Activated effector memory CD4-positive, alpha-beta T cell treated with Interleukin-2 at 50 U/mL for 16 hours (primary cell): ENCODE measurements at places on chromosomes 11 and 22.

DNA sequence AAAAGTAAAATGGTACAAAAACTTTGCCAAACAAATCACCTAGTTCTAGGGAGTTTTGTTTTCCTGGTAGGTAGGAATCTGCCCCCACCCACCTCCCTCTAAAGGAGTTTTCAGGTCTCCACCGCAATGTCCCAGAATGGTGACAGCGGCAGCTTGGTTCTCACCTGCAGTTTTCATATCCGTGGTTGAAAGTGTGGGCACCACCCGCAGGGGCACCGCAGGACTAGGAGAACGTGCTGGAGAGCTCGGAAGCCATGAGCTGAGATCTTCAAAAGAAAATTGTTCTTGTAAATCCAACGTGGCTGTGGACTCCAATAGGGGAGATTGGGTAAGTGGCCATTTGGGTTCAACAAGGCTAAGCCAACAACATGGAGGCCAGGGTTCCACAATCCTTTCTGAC is 10.8 kb downstream of the NFRKB start:
- DNase-seq = no peak

DNA sequence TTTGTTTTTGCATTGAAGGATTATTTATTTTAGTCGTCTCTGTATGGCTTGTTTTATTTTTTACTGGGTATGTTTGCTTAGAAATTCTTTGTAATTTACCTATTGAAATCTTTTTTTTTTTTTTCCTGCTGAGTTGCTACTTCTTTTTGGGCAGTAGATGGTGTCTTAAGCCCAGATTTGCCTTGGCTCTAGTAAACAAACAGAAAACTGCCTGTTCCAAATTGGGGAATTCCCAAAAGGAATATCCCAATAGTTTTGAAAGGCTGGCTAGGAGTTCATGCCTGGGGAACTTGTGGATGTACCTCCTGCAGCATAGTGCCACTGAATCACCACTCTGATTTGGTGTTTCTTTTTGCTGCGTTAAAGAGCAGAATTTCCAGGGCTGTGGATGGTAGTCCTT is 17.7 kb downstream of the PAMR1 start:
- no peak for DNase-seq

DNA sequence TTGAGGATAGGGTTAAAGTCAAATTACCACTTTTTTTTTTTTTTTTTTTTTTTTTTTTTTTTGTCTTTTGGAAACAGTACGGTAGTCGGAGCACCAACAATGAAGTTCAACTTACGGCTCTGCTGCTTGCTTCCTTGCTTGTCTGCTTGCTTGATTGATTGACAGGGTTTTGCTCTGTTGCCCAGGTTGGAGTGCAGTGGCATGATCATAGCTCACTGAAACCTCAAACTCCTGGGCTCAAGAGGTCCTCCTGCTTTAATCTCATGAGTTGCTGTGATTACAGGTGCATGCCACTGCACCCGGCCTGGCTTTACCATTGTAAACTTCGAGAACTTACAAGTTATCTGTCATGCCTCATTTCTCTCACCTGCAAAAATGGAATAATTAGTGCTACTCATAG is 5.8 kb downstream of the SGSM3 start:
- no peak for DNase-seq

DNA sequence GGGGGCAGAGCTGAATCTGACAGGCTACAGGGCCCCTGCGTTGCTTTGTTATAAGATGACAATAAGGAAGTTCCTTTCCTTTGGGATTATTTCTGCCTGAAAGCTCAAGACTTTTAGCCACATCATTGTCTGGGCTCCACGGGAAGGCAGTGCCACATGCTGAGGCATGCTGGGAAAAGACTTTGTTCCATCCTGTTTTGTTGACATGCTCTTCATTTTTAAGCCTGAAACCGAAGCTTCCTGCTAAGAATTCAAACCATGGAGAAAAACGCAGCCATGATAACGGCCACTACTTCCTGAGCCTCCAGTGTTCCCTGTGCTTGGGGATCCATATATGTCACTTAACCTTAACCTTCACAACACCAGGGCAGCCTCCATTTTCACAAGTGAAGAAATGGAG is 5.5 kb upstream of the TCF20 start:
- no peak for DNase-seq

DNA sequence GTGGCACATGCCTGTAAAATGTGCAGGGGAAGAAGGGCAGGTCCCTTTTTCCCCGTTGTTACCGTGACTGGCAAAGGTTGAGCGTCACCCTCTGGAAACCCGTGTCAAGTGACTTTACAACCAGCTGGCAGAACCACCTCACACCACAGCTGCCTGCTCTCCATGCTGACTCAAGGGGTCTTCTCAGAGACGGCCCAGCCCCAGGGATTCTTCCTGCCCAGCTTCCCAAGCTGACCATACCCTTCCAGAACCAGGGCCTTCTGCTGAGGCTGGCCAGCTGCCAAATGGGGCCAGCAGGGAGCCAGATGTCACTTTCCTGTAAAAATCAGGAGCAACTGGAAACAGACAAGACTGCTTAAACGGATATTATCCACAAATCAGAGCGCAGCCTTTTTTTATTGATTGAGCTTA is 6.3 kb downstream of the PC start:
- DNase-seq = no peak

DNA sequence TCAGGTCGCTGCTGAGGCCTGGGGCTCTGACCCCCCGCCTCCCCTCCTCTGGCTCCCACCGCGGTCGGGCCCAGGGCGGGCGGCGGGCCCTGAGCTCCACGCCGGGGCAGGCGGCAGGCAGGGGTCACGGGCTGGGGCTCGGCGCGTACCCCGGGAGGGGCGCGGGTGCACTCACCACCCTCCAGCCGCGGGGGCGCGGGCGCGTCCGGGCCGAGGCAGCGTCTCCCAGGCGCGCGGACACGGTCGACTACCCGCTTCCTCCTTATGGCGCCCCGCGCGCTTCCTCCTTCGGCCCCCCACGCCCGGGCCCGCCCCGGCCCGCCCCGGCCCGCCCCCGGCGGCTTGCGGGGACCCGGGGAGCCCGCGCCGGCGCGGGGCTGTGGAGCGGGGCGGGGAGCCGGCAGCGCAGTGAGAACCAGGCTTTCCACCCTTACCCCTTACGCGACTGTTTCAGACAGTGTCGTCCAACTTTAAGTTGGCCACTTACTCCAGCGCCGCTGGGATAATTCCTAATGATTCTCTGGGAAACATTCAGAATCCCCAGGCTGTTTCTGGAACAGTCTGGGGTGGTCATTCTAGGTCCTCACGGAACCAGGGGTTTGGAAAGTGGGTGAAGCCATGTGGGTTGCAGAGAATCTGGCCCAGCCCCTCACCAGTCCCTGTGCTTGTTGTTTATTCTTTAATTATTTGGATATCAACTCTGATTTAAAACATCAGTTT is at the start of gene BID:
Gene BID, minus strand, starts transcription at position 264 of the 720 bp plus-strand sequence. CDS start 24,353 bp downstream, outside the sequence.
- peak; percentile 36 for DNase-seq

DNA sequence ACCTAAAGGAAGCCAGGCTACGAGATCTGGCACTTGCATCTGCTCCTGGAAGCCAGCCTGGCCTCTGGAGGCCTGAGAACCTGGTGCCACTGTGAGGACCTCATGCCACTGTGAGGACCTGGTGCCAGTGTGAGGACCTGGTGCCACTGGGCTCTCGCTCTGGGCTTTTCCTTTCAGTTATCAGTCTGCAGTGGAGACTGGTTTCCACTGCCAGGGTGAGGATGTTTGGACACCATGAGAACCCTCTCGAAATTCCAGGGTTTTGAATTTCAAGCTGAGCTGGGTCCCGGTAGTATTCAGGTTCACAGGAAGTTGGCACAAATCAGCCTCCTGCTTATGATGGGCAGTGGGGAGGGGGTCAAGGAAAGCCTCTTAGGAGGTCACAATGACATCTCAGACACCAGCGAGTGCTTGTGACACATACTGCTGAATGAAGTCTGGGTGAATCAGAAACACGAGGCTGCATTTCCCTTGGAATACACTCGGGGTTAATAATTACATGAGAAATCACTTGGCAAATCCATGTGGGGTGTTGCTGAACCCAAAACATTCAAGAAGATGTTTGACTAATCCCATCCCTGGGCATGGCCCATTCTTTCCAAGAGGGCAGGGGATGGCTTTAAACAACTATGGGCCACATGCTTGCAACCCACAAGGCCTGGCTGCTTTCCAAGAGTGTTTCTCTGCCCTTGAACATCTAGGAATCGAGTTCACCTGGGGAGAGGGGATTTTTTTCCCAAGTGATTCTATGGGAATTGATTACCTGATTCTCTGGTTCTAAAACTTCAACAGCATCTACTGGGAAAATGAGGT is 60.2 kb downstream of the LINC01488 start:
- no peak for DNase-seq

DNA sequence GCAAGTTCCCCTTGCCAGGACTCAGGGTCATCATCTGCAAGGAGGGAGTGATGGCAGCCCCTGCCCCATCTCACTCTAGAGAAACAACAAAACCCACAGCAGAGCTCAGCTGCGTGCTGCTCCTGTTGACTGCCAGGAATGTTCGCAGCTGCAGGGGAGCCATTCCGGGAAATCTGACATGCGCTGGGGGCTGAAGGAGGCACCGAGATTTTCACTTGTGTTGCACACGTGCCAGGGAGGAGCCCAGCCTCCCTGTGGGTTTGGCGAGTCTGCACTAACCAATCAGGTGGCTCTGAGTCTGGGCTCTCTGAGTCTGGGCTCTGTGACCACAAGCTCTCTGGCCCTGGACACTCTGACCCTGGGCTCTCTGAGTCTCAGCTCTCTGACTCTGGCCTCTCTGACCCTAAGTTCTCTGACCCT is 10.5 kb downstream of the FGF3 start:
- DNase-seq = no peak

DNA sequence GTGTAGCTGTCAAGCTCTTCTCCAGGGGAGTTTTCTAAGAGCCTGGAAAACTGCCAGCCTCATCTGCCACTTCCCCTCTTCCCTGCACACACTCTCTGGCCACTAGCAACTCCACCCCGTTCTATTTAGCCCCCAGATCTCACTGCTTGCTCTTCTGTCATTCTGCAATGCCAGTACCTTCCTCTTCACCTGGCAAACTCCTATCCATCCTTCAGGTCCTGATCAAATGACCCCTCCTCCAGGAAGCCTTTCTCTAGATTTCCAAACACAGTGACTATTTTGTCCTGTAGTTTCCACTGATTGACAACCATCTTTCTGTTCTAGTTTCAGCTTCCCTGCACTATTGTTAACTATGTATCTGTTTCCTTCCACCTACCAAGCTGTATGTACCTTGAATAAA is 437.7 kb downstream of the SOX6 start:
- no peak for DNase-seq

DNA sequence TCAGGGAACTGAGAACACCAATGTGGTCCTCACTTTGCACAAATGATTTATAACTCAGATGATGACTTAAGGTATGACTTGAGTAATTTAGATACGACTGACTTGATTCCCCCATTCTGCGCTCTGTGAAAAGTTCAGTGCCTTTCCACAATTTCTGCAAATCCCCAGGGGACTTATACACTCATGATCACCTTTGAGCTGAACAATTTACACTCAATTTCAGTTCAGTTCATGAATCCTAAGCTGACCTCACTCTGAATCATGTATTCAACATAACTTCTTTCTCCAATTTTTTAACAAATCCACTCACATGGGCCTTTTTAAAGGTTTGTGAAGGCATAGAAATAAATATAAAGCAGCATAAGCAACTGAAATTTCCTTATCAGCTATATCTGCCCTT is 274.2 kb downstream of the FAM76B start:
- no peak for DNase-seq

DNA sequence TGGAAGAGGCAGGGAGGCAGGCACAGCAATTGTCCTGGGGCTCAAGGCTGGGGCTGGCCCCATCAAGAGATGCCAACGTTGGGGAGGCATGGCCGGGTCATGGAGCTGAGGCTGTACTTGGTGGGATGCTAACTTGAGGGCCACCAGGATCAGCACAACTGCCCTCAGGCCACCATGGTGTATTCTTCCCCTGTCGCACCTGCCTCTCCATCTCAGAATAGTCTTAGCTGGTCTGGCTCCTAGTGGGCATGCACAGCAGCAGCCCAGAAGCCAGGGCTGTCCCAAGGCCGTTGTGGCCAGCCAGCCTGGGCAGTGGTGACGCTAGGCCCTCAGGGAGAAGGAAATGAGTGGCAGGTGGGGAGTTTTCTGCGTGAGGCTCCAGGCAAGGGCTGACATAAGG is 91.3 kb downstream of the DHCR7 start:
- no peak for DNase-seq
